ENCODE measurements at places on chromosomes 3 and 15. TPM values are rescaled to one million over a fixed set of nuclear protein-coding genes. Genes with fewer than 3 reads are reported as not detected.
A peak's percentile ranks its signal among the peaks of the same experiment; 100 is the strongest.

DNA sequence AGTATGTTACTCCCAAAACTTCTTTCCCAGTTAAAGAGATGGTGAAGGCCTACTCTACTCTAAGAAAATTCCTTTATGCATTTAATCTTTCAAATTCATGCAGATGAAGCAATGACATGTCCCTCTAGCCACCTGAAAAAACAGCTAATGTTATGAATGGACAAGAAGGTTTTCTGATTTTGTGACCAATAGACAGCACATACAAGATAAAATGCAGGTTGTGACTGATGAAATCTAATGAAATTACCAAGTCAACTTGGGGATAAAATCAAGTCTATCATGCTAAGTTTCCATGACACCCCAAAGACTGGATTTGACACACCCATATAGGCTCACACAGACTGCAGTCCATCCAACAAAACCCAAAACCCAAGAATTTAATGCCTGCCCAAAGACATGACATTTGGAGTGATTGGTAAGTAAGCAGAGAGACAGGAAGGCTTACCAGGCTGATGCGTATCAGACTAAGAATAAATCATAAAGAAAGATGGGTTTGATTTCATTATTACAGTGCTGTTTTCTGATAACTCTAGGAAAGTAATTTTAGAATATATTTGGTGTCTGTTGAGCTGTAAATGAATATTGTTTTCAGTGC is 26.4 kb downstream of the CD47 start:
- DNase-seq: no peak

Gene CD200R1
- total RNA-seq: 0.75 TPM

GRCh38 chr3:52315977-52316764 is at the start of gene DNAH1:
Gene DNAH1, plus strand, starts transcription at chr3:52316319. Its CDS starts 6,124 bp downstream, at chr3:52322443.
- peak; percentile 15 for DNase-seq

DNA sequence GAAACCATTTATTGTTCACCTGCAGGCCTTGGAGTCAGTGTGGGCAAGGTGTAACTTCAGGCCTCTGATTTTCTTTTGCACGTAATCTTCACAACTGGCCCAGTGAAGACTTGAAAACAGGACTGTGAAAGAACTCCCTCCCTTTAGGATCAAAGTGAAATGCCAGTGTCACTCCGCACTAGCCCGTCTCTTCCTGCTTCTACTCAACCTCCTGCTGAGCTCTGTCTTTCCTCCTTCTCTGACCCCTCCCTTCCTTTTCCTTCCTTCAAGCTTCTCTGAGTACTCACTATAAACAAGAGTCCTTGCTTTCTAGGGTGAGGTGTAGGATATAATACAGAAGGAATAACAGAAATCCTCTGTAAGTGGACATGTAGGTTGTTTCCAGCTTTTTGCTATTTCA is 28.5 kb downstream of the TMEM41A start:
- DNase-seq: no peak

- DNase-seq: no peak
Observed at GRCh38 chr3:88150806-88151205, 1.0 kb downstream of the C3orf38 start.

DNA sequence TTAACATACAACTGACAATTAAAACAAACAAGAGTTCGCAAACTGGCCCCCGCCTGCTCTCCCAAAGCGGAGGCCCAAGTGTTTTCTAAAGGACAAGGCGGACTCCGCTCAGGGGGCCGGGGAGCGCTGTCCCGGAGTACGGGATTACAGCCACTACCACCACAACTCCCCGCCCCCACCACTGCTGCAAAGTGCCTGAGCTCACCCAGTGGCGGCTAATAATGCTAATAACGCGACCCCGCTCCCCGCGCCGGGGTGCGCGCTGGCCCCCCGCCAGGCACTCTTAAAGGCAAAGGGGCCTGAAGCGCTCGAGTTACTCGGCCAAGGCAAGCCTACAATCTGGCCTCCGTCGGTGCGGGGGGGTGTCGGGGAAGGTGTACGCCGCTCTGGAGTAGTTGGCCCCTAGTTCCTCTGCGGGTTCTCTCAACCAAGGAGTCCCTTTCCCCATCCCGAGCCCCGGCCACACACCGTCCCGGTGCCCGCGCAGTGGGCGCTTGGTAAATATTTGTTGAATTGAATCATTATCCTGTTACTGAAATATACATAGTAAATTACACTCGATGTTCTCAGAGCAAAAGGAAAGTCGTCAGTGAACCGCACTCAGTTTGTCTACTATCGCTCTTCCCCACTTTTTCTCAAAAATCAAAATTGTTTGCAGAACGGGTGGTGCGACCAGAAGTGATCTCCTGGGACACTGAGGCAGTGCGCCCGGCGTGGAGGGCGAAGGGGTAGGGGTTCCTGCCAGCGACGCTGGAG is 827 bp downstream of the WNT5A start:
- peak; percentile 84 for DNase-seq

DNA sequence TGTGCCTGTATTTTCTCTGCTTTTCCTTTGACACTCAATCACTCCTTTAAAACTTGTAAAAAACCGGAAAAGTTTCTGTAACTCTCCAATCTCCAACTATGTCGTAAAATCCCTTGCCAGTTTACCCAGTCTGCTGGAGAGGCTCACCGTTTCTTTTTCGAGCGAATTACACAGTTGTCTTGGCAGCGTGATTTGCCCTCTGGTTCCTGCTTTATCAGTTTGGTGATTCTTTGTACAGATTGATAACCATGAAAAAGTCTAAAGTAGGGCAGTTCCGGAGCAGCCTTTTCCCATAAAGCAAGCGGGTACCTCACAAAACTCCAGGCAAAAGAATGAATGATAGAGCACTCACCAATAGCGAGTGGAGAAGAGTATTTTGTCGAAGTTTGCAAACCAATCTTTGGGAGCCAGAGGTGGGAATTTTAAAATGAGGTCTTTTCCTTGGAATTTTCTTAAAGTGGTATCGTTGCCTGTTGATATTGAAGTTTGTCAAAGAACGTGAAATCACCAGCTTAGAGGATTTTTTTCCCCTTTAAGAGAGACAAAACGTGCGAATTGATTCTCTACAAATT is at the start of gene TTC23:
TSS of gene TTC23 (minus strand) at position 312 of the 572 bp plus-strand sequence. CDS start 20,869 bp downstream, outside the sequence.
- DNase-seq: no peak

Gene TIMP4
- total RNA-seq: 17.4 TPM

Gene NPAP1
- not detected for total RNA-seq

Gene CDHR4
- total RNA-seq: not detected

DNA sequence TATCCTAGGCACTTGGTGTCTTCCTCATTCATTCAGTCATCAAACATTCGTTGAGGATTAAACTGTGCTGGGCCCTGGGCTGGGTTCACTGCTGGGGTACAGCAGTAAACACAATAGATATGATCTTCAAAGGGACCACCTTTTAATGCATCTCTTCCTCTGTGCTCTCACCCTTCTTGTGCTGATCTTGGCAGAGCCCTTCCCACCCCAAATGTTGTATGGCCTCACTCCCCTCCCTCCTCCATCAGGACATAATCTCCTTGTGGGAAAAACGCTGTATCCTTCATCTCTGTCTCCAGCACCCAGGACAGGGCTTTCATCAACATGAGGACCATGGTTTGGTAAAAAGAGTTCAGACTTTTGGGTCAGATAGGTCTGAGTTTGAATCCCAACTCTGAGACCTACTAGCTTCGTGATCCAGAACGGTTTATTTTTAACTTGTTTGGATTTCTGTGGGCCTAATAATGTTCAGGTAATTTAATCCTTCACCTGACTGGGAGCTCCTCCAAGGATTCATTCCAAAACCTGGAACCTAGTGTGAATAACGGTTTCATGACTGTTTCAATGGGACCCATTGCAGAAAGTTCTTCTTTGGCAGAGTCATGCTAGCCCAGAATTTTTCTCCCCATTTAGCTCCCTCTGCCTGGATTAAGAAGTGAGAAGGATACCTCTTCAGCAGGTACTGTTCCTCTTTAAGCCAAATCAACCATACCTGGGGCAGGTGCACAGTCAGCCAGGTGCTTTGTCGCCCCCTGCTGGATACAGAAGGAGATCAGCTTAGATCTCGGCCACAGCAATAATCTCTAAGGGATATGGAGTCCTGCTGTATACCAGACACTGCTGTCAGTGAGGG is 5.2 kb upstream of the WNT7A start:
- DNase-seq: no peak

Gene SI
- not detected for total RNA-seq

DNA sequence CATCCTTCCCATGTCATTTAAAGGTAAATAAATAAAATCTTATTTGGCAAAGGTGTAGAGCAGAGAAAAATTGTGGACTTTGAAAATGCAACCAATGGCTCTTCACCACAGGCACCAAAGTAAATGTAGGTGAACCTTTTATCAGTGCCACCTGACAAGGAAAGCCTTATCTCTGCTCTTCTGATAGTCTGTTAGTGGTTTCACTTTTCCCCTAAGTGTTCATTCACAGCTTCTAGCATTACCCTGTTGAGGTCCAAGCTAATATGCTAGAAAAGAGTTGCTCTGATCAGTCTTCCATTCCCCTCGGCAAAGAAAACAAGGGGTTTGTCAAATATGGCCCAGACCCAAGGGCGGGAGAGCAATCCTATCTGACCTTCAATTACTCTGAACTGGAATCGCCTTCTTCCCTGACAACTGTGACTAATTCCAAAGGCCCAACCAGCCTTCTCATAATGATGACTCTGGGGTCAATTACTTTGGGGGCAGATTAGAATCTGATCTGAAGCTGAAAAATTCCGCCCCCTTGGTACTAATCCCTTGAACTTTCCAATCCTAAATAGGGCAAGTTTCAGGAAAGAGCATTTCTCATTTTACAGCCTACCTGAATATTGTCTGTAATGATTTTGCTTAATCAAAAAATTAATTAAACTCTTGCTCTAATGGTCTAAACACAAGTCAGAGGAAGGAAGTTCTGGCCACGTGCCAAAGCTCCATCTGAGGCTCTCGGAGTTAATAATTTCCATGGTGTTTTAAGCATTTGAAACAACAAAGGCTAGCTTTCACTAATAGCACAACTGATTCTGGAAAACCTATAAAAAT is 52.4 kb downstream of the SETMAR start:
- peak; percentile 64 for DNase-seq

DNA sequence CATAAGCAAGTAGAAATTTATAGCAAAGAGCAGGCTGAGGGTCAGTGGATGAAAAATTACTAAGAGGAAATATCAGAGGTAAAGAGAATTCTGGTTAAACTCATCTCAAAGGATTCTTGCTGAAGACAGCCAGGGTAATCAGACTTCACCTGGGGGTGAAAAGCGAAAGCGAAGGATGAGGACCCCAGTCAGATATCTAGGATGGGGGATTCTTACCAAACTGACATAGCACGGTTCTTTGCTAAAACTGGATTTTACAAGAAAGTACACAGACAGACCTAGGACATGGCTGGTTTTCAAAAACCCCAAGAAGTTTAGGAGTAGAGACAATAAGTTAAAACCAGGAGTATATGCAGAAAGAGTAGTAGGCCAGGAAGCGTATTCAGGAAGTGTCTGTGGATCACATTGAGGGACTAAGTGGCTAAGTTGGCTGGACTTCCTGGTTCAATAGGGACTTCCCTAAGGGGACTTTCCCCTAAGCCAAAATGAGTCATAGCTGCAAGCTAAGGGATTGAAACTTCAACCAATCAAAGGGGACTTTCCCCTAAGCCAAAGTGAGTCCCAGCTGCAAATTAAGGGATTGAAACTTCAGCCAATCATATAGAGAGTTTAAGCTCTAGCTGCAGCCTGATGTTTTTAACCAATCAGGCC is 2.4 kb upstream of the CFAP91 start:
- DNase-seq: no peak

GRCh38 chr3:61739640-61740039 is 178.3 kb downstream of the PTPRG start:
- no peak for DNase-seq

GRCh38 chr3:131704098-131704497 is 201.3 kb upstream of the MRPL3 start:
- DNase-seq: no peak

Gene LHFPL4
- total RNA-seq: not detected

DNA sequence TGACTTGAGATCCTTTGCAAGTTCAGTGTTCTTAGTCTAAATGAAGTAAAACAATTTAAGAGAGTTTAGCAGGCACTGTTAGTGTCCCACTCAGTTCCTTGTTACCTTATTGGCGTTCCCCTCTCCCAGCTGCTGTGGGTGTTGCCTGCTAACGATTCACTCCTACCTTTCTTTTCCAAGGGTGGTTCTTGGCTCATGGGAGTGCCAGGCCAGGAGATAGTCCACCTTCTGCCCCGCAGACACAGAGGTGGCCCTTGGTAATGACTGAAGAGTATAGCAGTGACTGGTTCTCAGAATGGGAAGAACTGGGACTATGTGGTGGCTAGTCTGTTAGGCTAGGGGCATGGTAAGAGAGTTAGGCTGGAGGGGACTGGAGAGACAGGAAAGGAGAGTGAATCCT is 240.4 kb downstream of the EDEM1 start:
- no peak for DNase-seq

- peak; percentile 67 for DNase-seq
Observed at GRCh38 chr3:128273109-128273840, 120.0 kb downstream of the EEFSEC start.

DNA sequence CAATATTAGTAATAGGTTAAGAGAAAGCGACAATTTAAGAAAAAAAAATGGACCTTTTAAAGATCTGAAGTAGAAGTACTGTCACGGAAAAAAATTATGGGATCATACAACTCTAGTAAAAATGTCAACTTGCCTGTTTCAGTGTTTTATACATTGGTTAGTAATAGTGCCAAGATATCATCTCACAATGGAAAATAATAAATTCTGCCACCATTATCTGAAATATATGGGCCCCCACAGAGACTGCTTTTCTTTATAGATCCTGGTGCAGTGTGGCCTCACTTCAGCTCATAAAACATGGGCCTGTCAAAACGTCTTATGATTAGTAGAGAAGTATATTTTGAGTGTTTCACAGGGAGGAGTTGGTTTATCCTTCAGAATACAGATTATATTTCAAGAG is 266.3 kb upstream of the EPHA6 start:
- no peak for DNase-seq

GRCh38 chr3:98095882-98096281 is 8.9 kb downstream of the OR5AC2 start:
- DNase-seq: no peak

Measured in Right ventricle myocardium superior (tissue), 1 donor.